ENCODE measurements at places on chromosomes 13 and 19.

DNA sequence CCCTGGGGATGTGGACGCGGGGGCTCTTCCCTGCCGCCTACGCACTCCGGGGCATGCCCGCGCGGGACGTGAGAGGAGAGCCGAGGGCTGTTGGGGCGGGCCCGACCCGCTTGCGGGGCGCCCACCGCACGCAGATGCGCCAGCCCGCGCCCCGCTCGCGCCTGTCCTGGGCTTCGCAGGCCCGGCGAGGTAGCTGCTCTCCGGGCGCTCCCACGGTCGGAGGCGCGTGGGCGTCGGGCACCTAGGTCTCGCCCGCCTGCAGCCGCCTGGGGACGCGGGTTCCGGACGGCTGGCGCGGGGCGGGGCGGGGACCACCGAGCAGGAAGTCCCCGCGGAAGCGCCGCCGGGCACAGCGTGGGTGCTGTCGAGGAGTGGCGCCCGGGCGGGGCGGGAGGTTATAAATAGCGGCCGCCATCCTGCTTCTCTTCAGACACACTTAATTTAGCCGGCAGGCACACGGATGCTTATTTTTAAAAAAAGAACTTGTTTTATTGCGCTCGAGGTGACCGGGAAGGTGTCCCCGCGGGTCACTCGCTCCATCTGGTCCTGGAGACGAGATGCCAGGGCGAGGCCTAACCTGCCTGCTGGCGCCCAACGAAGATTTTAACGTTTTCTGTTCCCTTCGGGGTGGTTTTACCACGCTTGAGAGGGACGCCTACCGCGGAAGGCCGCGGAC lies 561 bp upstream of the GJA3 start:
- DNase-seq, result peak; percentile 41

DNA sequence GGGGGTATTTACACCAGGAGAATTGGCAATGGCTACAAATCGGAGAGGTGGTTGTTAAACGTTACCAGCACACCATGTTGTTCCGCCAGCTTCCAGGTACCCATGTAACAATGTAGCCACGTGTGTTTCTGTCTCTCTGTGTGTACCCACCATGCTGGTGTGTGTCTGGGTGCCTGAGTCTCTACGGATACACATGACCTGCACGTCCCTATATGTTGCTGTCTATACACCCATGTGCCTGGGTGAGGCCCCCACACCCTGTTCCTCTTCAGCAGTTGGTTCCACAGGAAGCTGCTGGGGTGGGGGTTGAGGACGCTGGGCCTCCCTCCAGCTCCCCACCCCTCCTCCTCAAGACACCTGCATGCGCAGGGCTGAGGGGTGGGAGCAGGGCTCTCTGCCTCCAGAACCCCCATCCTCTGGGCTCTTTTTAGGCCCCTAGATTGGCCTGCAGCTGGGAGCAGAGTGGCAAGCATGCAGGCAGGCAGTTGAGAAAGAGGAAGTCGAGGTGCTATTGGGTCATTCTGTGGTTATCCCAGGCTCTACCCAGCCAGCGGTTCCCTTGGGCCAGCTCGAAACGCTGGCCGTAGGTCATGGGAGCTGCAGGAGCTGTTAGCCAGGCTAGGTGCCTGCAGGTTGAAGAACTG lies at the start of gene ARHGEF18:
Gene ARHGEF18, plus strand, starts transcription at position 351 of the 644 bp plus-strand sequence. CDS start 13,954 bp downstream, outside the sequence.
- no peak for DNase-seq

GRCh38 chr19:45442778-45443461 lies 19.2 kb upstream of the ERCC1 start:
- DNase-seq, result no peak

GRCh38 chr13:68676513-68677115 lies 1431.0 kb upstream of the ATXN8OS start:
- no peak for DNase-seq

GRCh38 chr13:51761643-51762350 lies 42.2 kb downstream of the DHRS12 start:
- DNase-seq, result no peak

DNA sequence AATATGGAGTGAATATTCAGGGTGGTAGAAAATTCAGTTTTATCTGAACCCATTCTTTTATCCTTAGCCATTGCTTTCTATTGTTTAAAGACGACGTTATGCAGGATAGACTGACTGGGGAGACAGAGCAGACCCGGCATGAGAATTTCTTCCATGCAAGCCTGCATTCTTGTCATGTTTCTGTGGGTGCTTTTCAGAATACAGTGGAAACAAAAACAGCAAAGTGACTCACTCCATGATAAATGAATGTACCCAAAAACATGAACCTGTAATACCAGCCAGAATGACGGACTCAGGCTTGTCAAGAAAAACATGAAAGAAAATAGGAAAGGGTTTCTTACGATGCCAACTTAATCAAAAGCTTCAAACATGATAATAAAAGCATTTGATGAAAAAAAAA lies 924.0 kb downstream of the EFNB2 start:
- DNase-seq, result no peak

GRCh38 chr19:54121259-54121658 lies 5.7 kb downstream of the PRPF31 start:
- DNase-seq, result no peak

GRCh38 chr19:2771786-2772674 lies 11.0 kb downstream of the SGTA start:
- no peak for DNase-seq

DNA sequence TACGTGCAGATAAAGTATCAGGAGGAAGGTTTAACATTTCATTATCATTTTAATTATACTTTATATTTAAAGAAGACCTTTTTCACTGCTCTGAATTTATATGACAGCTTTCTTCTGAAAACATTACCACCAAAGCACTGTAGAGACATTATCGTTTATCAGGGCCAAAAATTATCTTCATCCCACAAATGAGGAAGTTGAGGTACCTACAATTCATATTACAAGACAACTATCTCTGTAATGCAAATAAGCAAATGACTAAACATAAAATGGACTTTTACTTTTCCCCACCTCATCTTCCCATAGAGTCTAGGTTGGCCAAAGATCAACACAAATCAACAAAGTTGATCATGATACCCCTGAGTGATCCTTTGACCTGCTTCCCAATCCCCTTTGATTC lies 30.9 kb upstream of the SMAD9 start:
- no peak for DNase-seq

DNA sequence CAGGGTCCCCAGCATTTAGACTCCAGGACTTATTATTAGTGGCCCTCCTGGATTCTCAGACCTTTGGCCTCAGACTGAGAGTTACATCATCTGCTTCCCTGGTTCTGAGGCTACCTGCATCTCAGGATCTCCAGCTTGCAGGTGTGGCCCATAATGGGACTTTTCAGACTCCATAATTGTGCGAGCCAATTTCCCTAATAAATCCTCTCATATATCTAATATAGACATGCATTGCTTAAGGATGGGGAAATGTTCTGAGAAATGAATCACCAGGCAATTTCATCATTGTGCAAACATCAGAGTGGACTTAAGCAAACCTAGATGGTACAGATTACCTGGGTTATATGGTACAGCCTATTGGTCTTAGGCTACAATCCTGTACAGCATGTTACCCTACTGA lies 116.5 kb upstream of the FBXL3 start:
- DNase-seq, result no peak

DNA sequence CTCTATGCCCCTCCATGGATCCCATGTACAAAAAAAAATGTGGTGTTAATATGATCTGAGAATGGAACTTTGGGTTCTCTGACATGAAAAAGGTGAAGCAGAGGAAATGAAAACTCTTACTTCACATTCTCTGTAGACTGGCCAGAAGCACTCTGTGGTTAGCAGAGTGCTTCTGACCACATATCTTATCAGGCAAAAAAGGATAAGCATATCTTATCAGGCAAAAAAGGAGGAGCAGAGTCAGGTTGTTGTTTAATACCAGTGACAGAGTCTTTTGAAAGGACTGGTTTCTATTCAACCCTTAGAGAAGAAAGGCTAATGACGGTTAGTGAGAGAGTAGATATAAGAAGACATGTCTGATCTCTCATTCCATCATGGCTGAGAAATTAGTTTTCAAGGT lies 1404.8 kb downstream of the SLITRK1 start:
- no peak for DNase-seq

DNA sequence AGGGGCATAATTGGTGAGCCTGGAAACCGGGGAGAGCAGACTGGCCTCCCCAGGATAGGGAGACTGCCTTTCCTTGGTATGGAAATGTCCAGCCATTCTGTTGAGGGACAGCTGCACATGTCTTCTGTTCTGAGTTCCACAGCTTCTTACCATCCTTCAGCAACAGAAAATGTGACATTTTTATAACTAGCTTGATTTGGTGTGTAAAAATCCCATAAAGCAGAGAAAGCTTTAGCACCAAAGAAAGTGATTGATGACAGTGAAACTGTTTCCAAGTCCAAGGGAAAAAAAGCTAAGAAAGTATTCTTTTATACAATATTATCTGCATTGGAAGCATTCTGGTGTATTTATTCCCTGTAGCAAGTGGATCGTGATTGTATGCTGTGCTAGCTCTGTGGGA lies 61.9 kb downstream of the DHRS12 start:
- DNase-seq, result no peak

- DNase-seq, result no peak
Measured at GRCh38 chr19:13937479-13938300, 527 bp downstream of the PODNL1 start.

DNA sequence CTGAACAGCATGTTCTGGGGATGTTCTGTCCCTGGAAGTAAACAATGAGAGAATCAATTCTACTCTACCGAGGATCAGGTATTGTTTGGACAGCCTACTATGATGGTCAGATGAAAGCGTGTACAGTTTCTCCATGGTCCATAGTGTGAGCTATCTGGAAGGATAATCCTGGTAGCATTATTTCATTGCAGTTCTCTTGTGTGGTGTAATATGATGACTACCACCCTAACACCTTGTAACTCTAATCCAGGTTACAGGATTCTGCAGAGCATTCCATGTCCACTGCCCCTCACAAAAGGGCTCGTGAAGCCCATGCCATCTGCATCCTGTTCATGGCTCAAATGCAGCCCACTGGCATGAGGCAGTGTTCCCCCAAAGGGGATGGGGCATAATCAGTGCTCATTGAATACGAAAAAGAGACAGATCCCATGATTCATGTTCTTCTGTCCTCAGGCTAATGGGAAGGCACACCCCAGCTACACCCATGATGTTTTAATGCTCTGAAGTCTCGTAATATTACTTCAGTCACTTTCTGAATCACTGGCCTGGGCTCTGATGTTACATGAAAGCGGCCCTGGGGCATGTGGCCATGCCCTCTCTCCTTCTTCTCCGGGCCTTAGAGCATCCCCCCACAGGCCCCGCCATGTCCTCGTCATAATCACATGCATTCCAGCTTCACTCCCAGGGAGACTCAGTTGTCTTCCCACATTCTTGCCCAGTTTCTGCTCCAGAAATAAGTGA lies 68.4 kb downstream of the HSPH1 start:
- no peak for DNase-seq

- no peak for DNase-seq
Measured at GRCh38 chr13:95188128-95188527, 113.1 kb downstream of the ABCC4 start.

DNA sequence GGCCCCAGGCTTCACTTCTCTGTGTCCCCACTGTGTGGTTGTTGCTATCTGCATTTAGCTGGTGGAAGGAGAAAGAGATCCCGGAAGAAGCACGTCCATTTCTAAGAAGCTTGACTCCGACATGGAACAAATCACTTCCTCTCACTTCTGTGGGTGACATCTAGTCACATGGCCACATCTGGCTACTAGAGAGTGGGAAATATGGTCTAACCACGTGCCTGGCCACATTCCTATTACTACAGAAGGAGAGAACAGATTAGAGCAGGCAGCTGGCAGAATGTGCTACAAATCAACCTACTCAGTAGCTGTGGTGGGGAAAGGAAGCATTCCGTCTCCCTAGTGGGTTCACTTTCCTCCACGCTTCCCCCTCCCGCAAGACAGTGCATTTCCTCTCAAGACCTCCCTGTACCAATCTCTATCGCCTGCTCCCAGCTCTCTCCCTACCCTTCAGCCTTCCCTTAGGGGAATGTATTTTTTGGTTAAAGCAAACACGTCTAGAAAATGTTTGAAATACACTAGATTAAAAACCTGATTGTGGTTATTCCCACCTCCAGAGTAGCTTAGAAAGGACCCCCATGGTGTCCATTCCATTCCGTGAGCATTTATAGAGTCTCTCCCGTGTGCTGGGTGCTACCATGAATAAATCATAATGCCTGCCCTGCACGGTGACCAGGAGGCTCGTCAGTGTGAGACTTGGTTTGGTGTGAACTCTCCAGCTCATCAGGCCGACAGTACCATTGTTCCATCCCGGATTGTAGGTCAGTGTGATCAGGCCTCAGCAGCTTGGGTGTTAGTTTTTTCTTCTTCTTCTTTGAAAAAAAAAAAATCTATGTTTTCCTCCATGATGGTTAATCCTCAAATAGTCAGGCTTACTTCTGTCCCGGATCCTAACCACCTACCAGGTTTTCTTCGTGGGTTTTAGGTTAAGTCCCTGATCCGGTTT lies 8.0 kb upstream of the AMER2 start:
- DNase-seq, result no peak

- DNase-seq, result no peak
Measured at GRCh38 chr19:7603919-7604318, 8.3 kb downstream of the CAMSAP3 start.

GRCh38 chr13:100666124-100666523 lies 8.5 kb downstream of the TMTC4 start:
- DNase-seq, result no peak

DNA sequence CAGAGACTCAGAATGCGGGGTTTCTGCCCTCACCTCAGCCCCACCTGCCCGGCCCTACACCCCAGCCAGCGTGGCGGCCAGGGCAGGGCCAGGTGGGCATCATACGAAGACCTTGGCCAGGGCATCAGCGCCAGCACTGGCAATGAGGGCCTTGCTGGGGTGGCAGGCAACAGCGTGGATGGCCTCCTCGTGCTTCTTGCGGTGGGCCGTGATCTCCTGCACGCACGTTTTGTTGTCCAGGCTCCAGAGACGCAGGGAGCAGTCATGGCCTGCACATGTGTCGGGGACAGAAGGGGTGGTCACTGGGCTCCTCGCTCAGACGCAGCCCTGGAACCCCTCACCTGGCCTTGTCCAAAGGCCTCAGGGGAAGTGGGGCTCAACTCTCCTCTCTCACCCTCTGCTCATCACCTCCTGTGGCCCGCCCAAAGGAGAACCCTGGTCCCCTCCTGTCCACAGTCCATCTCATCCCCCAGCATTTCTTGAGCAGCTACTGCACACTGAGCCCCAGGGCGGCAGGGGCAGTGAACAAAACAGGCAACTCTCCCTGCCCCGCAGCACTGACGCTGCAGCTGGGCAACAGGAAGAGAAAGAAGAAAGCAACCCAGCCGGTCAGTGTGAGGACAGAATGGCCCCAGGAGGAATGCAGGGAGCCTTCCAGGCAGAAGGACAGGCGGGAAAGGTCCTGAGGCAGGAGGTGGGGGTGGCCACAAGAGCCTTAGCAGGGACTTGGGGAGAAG lies 3.8 kb upstream of the PRKD2 start:
- no peak for DNase-seq

DNA sequence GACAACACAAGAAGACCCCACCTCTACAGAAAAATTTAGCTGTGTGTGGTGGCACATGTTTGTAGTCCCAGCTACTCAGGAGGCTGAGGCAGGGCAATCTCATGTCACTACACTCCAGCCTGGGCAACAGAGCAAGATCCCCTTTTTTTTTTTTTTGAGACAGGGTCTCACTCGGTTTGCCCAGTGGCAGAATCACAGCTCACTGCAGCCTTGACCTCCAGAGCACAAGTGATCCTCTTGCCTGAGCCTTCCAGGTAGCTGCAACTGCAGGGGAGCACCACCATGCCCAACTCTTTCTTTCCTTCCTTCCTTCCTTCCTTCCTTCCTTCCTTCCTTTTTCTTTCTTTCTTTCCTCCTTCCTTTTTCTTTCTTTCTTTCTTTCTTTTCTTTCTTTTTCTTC lies 4.2 kb upstream of the CLEC4G start:
- no peak for DNase-seq

- no peak for DNase-seq
Measured at GRCh38 chr19:40663695-40664692, 26.5 kb downstream of the NUMBL start.
